ENCODE measurements at places on chromosomes 3 and 15.
A peak's percentile ranks its signal among the peaks of the same experiment; 100 is the strongest.

GRCh38 chr3:181707980-181708379 is 3.7 kb upstream of the SOX2 start:
- no peak for DNase-seq

DNA sequence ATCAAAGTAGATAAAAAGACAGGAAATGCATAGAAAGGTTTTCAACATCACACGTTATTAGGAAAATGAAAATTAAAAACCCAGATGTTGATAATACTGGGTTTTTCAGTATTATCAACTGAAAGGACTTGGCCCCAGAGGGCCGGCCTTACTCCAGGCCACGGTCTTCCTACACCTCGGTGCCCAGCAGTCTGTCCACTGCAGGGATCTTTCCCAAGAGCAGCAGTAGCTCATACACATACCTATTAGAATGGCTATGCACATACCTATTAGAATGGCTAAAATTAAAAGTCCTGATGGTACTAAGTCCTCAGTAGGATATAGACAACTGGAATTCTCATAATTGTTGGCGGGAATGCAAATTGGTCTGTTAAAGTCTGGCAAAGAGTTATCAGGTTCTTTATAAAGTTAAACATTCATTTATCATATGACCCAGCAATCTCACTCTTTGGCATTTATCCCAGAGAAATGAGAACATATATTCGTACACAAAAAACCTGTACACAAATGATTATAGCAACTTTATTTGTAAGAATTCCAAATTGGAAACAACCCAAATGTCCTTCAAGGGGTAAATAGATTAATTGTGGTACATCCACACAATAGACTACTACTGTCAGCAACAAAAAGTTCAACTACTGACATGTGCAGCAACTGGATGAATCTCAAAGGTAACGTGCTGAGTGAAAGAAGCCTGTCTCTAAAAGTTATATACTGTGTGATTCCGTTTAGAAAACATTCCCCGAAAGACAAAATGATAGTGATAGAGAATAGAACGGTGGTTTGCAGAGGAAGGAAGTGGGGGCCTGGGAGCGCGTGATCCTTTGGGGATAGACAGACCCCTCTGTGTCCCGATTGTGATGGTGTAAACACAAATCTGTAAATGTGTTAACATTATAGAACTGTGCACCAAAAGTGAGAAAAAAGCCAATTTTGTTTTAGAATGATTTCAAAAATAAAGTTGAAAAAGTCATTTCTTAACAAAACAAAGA is 62.3 kb downstream of the MCTP2 start:
- DNase-seq = no peak

GRCh38 chr3:70554170-70554569 is 241.7 kb upstream of the MDFIC2 start:
- DNase-seq = no peak

DNA sequence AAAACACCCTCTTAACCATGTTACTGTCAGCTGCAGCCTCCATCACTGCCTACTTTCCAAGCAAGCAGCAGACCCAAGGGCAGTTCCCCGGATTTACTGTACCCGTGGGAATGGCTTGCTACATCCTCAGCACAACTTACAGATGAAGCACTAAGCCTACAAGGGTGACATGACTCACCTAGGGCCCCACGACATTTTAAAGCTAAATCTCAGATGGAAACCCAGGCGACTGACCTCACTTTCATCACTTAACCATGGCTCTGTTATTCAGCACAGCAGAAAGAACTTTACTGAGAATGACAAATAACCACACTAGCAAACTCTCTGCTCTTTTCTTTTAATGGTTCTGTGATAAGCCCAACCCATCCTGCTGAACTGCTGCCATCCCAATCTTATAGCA is 65.6 kb downstream of the SUMF1 start:
- no peak for DNase-seq

GRCh38 chr15:40843885-40844695 is at the start of gene SPINT1:
SPINT1 (plus strand) TSS chr15:40844048; CDS start chr15:40844555, 507 bp downstream.
- no peak for DNase-seq

DNA sequence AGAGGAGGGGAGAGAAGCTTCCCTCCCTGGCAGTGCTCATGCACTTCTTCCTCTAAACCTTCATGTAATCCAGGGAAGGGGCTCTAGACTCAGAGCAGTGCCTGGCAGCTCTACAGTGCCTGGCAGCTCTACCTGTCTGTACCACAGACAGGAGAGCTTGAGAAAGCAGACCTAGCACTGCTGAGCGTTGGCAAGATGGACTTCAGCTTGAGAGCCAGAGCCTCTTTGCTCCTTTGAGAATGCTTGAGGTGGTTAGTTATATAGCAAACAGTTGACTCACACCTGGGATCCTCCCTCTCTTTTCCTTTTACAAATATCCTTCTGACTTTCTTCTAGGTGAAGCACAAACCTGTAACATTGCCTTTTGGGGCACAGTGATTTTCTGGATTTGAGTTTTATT is 20.9 kb downstream of the FBXO22 start:
- no peak for DNase-seq

- no peak for DNase-seq
Measured at GRCh38 chr3:186316666-186317260, 45.3 kb downstream of the DGKG start.

DNA sequence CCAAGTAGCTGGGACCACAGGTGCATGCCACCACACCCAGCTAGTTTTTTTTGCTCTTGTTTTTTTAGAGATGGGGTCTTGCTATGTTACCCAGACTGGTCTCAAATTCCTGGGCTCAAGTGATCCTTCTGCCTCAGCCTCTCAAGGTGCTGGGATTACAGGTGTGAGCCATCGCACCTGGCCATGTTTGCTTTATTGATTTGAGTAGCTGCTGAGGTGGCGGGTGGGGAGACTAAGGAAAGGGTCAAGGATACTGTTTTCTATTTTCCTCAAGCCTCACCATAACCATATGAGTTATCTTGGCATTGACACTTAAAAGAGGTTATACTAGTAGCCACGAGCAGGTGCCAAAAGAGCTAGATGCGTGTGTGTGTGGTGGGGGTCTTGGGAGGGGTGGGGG is 39.0 kb downstream of the CYFIP1 start:
- no peak for DNase-seq

- peak; percentile 35 for DNase-seq
Measured at GRCh38 chr3:49900491-49901153, 3.1 kb downstream of the MST1R start.

DNA sequence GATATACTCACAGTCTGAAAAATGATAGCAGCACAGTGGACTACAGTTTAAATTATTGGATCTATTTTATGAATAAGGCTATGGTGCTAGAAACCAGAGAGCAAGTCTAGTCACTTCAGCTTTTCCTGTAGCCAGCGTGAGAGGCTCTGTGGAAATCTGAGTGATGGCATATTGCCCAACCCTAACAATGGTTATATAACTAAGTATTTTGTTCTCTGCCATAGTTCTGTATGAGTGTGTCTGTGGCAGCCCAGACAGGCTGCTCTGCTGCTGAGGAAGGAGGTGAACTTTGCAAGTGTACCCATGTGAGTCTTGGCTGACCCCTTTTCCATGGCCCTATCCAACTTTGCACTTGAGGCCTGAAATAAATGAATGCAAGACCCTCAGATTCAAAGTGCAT is 105.7 kb downstream of the LRTM1 start:
- DNase-seq = no peak

DNA sequence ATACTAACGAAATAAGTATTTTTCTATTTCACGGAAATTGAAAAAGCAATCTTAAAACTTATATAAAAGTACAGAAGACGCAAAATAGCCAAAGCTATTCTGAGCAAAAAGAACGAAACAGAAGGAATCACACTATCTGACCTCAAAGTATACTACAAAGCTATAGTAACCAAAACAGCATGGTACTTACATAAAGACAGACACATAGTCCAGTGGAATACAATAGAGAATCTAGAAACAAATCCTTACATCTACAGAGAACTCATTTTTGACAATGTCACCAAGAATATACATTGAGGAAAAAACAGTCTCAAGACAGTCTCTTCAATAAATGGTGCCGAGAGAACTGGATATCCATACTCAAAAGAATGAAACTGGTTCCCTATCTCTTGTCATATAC is 246.0 kb downstream of the ISL2 start:
- DNase-seq = no peak

DNA sequence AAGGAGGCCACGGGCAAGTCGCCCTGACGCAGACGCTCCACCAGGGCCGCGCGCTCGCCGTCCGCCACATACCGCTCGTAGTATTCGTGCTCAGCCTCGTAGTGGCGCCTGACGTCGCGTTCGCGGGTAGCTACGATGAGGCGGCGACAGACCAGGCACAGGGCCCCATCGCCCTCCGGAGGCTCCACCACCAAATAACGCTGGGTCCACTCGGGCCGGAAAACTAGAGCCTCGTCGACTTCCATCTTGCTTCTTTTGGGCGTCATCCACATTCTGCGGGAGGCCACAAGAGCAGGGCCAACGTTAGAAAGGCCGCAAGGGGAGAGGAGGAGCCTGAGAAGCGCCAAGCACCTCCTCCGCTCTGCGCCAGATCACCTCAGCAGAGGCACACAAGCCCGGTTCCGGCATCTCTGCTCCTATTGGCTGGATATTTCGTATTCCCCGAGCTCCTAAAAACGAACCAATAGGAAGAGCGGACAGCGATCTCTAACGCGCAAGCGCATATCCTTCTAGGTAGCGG is at the start of gene EPM2AIP1:
TSS of gene EPM2AIP1 (minus strand) at position 326 of the 520 bp plus-strand sequence. CDS start at position 272, 54 bp downstream.
- no peak for DNase-seq

GRCh38 chr15:100901296-100901695 is 17.9 kb upstream of the LRRK1 start:
- no peak for DNase-seq

- DNase-seq = no peak
Measured at GRCh38 chr15:35603301-35603700, 57.3 kb upstream of the DPH6 start.

GRCh38 chr3:55069950-55070349 is 142.1 kb upstream of the LRTM1 start:
- DNase-seq = no peak

DNA sequence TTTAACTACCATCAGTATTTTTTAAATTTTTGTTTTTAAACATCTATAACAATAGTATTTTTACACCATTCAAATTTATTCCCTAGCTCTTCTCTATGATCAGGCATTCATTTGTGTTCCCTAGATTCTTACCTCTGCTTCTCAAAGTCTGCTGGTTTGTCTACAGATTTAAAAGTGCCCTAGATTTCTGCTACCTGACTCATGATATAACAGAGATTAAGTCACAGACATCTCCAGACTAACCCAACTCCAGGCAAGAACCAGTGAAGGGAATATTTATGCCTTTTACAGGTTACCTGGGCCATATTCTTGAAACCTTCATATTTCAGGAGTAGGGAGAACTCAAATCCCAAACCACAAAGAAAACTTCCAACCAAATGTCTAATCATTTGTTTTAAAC is 38.8 kb downstream of the ADAM10 start:
- no peak for DNase-seq

GRCh38 chr3:194939949-194940770 is 254.5 kb downstream of the FAM43A start:
- no peak for DNase-seq

DNA sequence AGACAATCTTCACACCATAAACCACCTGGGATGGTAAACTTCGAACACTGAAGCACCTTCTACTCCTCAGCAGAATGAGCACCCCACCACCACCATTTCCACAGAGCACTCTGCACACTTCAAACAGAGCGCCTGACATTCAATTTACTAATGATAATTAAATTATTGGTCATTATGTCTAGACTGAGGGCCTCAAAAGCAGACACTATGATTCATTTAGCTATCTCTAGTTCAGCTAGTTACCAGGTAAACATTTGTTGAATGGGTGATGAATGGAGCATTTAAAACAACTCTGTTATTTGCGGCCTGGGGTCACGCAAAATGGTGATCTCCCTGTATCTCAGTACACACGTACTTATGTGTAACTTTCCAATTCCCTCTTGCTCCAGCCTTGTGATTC is 40.9 kb downstream of the ACAP2 start:
- no peak for DNase-seq
